ENCODE measurements at places on chromosomes 12 and 14. TPM values are rescaled to one million over a fixed set of nuclear protein-coding genes. Genes with fewer than 3 reads are reported as not detected.

The FBRSL1 gene
- 49.8 TPM for polyA plus RNA-seq

The BCL11B gene
- polyA plus RNA-seq = 0.46 TPM

GRCh38 chr12:41527062-41527461 is 338.9 kb downstream of the PDZRN4 start:
- no peak for DNase-seq

DNA sequence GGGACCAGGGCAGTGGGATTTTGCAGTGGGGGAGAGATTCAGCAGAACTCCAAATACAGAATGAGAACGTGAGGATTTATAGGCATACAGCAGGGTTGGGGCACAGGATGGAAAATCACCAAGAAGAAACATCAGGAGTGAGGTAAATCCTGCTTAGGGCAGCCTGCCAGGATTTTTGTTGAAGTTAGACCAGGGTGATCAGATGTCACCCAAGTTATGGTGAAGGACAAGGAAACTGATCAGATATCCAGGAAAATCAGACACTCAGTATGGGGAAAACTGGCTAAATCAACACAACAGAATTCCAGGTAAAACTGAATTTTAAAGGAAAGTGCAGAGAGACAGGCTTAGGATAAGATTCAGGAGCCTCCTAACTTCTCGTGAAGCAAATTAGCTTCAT is 682.4 kb downstream of the TMEM121 start:
- DNase-seq = no peak

- DNase-seq = no peak
Observed at GRCh38 chr14:95841668-95842067, 35.0 kb upstream of the TUNAR start.

- no peak for DNase-seq
Observed at GRCh38 chr14:90608281-90608680, 207.9 kb downstream of the TTC7B start.

GRCh38 chr12:100189636-100190394 is 10.8 kb upstream of the ACTR6 start:
- DNase-seq = no peak

DNA sequence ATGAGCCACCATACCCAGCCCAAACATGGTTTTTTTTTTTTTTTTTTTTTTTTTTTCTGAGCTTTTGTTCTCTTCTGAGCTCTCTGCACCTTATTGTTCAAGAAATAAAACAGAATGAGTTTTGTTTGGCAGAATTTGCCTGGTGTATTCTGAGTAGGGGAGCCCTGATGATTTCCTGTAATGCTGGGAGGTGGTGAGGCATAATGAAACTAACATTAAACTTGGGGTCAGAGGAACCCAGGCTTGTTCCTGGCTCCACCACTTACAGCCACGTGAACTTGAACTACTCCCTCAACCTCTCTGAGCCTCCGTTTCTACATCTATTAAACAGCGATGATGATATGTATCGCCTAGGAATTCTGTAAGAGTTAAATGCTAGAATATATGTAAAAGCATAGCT is 276.3 kb upstream of the CRY1 start:
- DNase-seq = no peak

DNA sequence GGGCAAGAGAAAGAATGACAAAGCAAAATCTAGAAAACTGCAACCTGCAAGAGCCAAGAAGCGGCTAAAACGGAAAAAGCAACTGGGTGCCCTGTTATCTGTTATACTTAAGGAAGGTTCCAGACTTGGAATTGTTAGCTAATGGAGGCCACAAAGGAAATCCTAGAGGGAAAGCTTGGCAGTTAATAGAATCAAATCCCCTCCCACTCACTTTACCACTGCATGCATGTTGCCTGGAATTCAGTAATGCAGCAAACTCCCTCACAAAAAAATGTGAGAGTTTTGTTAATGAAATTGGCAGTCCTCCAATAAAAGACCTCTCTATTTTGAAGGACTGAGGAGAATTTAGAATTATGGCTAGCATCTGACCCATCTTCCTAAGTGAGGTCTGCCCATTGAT is 164.2 kb upstream of the SOX5 start:
- DNase-seq = no peak

GRCh38 chr12:45547132-45547531 is 182.4 kb upstream of the ARID2 start:
- DNase-seq = no peak

GRCh38 chr12:118391836-118392235 is 15.5 kb downstream of the SUDS3 start:
- DNase-seq = no peak

- peak; percentile 57 for DNase-seq
Observed at GRCh38 chr14:32134448-32135097, 57.5 kb downstream of the ARHGAP5 start.

DNA sequence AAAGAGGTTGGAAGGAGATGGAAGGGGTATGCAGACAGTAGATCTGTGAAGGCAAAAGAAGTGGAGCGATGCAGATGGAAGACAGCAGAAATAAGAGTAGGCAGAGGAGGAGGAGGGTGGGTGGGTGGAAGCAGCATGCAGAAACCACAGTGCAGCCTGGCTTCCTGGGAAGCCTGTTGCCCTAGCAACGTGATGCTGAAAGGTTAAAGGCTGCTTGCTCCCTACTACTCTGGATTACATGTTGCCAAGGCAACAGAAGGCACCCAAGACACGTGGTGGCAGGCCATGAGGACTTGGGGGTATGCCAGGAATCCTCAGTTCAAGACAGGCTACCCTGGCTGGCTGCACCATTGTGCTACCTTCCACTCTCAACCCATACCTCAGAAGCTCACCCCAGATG is 129.6 kb downstream of the GRIN2B start:
- no peak for DNase-seq

DNA sequence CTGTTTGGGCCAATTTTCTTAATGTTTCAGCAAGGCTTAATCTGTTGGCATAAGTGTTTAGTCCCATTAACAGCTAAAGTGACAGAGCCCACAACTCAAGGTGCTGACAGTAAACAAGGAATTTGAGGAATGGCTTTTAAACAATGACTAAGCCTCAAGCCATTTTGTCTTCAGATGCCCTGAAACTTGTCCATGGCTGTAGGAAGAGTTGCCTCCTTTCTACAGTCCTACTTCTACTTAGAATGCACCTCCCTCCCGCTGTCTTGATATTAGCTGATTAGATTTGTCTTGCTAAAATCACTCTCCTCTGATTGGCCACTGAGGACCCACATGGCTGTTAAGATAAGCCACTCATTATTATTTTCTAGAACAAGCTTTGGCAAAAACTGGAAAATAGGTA is 188.4 kb upstream of the OTX2 start:
- no peak for DNase-seq

- peak; percentile 82 for DNase-seq
Observed at GRCh38 chr14:90513161-90514014, 116.6 kb downstream of the CALM1 start.

DNA sequence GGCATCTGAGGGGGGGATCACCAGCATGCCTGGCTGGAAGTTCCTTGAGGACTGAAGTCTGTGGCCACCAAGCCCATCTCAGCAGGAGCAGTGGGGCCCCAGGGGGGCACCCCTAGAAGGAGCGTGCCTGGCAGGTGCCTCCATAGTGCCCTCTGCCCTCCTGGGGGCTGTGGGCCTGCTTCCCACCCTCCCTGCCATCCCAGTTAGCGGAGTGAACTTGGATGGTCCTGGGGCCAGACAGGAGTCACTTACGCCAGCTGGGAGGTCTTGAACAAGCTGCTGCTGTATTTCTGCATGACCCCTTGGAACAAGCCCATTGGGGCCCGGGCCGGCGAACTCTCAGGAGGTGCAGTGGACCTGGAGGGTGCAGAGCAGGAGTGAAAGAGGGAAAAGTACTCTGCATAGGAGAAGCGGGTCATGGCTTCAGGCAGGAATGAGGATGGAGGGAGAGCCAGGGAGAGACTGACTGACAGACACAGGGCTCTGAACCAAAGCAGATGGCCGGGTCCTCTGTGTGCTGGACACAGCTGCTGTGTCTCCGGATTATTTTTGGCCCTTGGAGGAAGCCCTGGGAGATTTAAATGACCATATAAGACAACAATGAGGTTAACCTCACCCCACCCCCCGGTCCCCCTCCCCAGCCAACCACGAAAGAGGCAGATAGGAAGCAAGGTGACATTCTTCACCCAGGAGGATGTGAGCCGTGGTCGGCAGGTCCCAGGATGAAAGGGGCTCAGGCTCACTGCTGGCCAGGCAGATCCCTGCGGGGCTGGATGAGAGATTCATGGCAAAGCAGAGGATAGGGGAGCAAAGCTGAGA is 19.6 kb downstream of the ASB2 start:
- peak; percentile 77 for DNase-seq

All from muscle of back (tissue), 13 donors.